ENCODE measurements at places on chromosomes 3 and 15. TPM values are rescaled to one million over a fixed set of nuclear protein-coding genes. Genes with fewer than 3 reads are reported as not detected.

The AADACL2 gene
- polyA plus RNA-seq, result not detected

The CXCR6 gene
- 8.5 TPM for polyA plus RNA-seq

The LRRIQ4 gene
- not detected for polyA plus RNA-seq

The EFCC1 gene
- polyA plus RNA-seq, result 0.58 TPM

The GOLGA8O gene
- 2.3 TPM for polyA plus RNA-seq

The GPR62 gene
- polyA plus RNA-seq, result not detected

The SETD2 gene
- 7.4 TPM for polyA plus RNA-seq

The C2CD4B gene
- not detected for polyA plus RNA-seq

The TGM5 gene
- polyA plus RNA-seq, result not detected

The SHC4 gene
- 0.19 TPM for polyA plus RNA-seq

- H3K27me3 ChIP-seq, result no peaks in the 10 kb centered on the region
- no peaks in the 10 kb centered on the region for H3K4me1 ChIP-seq
- H3K27ac ChIP-seq, result no peak overlapping the region
Observed at GRCh38 chr3:144822671-144823070, 851.0 kb downstream of the DIPK2A start.

DNA sequence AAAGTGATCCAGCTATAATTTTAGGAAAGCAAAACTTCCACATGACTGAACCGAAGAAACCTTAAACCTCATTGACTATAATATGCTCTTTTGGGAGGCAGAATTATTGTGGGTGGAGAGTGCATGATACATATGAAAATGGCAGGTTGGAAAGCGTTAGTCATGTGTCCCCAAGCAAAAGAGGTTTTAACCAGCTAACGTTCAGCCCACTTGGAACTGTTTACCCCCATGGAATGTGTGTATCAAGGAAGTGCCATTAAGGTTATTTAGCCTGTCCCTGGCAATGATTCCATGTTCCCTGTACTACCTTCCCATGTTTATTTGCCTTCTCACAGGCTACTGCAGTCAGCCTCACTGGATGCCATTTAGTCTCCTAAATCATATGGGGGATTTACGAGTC is 44.1 kb upstream of the LRRC58 start:
- DNase-seq, result no peak
- no peaks in the 10 kb centered on the region for H3K36me3 ChIP-seq
- H3K4me3 ChIP-seq, result no peak overlapping the region
- H3K4me1 ChIP-seq, result no peaks in the 10 kb centered on the region
- H3K27ac ChIP-seq, result no peak overlapping the region
- no peaks in the 10 kb centered on the region for H3K27me3 ChIP-seq

- peaks cover 82% of the 10 kb centered on the region for H3K4me1 ChIP-seq
- DNase-seq, result peak; percentile 69
- peak overlapping the region; percentile 98 for H3K4me3 ChIP-seq
Observed at GRCh38 chr3:20043396-20043795, 3.1 kb downstream of the KAT2B start.

DNA sequence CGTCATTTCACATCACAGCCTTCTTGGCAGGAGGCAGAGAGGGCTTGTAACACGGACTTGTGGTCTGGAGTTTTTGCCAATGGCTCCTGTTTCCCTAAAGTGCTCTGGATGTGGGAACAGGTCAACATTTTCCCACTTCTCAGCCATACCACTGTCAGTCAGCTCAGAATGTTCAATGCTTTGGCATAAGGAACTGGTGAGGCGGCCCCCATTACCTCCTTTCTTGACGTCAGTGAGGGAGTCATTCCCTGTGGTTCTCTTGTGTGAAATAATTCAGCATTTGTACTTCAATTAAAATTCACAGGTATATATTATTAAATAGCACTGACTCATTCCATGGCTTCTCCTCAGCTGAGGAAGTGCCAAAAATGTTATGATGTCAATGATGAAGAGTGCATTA is 167.1 kb downstream of the P3H2 start:
- no peak for DNase-seq
- H3K4me1 ChIP-seq, result no peaks in the 10 kb centered on the region
- no peak overlapping the region for H3K4me3 ChIP-seq
- no peak overlapping the region for H3K27ac ChIP-seq
- H3K36me3 ChIP-seq, result no peaks in the 10 kb centered on the region

- H3K27ac ChIP-seq, result no peak overlapping the region
- no peaks in the 10 kb centered on the region for H3K36me3 ChIP-seq
- H3K27me3 ChIP-seq, result no peaks in the 10 kb centered on the region
- H3K4me1 ChIP-seq, result no peaks in the 10 kb centered on the region
Observed at GRCh38 chr3:86865506-86865905, 125.4 kb downstream of the VGLL3 start.

DNA sequence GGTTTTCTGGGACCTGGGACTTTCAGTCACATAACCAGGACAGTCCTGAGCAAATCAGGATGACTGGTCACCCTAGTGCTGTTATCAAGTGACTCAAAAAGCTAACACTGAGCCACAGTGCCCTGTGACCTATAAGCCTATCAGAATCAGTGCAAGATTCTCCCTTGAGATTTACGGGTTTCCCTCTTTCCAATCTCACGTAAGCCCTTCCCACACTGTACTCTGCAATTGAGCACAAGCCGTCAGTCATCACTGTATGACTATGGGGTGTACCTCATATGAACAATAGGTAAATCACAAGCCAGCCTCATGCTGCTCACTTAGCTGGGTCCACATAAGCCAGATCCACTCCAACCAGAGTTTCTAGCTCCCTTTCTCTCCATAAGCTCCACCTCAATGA is 21.0 kb upstream of the CLDN18 start:
- H3K4me1 ChIP-seq, result no peaks in the 10 kb centered on the region
- DNase-seq, result no peak
- H3K27me3 ChIP-seq, result peaks cover 6% of the 10 kb centered on the region
- H3K27ac ChIP-seq, result no peak overlapping the region
- H3K36me3 ChIP-seq, result no peaks in the 10 kb centered on the region

DNA sequence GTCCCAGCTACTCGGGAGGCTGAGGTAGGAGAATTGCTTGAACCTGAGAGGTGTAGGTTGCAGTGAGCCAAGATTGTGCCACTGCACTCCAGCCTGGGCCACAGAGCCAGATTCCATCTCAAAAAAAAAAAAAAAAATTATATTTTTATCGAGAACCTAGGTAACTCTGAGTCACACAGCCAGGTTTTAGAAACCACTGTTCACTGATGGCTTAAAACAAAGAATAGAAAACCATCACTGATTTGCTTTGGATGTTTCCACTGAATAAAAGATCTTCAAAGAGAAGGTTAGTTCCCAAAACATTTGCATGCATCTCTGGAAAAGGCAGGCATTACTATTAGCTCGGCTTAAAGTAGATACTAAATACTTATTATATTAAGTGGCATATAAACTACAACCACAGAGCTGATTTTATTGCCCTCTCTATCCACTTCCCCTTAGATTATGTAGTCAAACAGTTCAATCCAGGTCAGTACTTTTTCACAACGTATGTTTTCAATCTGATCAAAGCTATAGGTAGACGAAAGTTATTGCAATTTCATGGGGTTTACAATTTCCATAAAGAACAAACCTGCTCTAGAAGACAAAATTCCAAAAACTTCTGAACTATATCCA is 1.4 kb downstream of the B4GALT4 start:
- H3K27me3 ChIP-seq, result peaks cover 10% of the 10 kb centered on the region
- peak overlapping the region; percentile 71 for H3K27ac ChIP-seq
- peak overlapping the region; percentile 87 for H3K4me3 ChIP-seq
- peaks cover 60% of the 10 kb centered on the region for H3K4me1 ChIP-seq
- peaks cover 14% of the 10 kb centered on the region for H3K36me3 ChIP-seq

- H3K4me3 ChIP-seq, result no peak overlapping the region
- H3K27me3 ChIP-seq, result peaks cover 1% of the 10 kb centered on the region
- DNase-seq, result no peak
- H3K36me3 ChIP-seq, result peaks cover 11% of the 10 kb centered on the region
Observed at GRCh38 chr15:50095938-50096821, 22.9 kb downstream of the ATP8B4 start.

DNA sequence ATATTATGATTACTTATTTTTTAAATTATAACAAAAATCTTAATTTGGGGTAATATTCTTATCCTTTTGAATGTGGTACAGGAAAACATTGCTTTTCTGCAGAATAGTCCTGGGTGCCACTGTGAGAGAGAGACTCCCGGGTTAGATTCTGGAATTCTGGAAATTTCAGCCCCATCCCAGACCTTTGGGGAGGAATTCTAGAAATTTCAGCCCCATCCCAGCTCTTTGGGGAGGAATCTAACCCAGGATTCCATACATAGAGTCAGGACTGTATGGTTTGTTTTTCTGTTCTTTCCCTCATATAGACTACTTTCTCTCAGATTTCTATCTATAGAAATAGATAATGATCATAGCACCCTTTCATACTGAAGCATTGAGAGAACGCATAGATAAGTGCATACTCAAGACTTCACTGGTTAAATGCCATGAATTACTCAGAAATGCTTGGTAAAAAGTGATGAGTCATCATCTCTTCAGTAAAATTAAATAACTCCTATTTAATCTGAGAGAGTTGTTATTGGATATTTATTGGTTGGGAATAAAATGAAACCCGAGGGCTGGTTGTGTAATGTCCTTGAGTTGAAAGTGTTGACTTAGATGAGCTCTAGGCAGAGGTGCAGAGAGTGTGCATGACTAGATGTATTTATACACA is 8.3 kb downstream of the EIF2AK4 start:
- DNase-seq, result no peak
- H3K36me3 ChIP-seq, result peaks cover 47% of the 10 kb centered on the region
- H3K4me3 ChIP-seq, result no peak overlapping the region
- no peaks in the 10 kb centered on the region for H3K4me1 ChIP-seq

DNA sequence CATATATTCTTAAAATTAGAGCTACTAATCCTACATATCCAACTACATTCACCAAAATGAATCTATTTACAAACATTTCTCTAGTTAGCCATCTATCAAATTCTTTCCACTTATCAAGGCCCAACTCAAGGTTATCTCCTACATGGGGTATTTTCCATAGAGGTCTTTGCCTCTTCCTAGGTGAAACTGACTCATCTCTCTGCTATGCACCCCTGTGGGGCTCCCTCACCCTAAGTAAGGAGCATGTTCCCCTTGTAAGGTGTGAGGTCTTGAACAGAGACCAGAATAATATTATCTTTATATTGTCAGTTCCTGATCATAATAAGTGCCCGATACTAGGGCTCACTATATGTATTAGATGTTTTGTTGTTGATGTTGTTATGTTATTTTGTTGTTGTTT is 74.6 kb upstream of the TSC22D2 start:
- H3K4me1 ChIP-seq, result no peaks in the 10 kb centered on the region
- peaks cover 12% of the 10 kb centered on the region for H3K27me3 ChIP-seq
- H3K27ac ChIP-seq, result no peak overlapping the region
- no peak overlapping the region for H3K4me3 ChIP-seq
- no peaks in the 10 kb centered on the region for H3K36me3 ChIP-seq
- DNase-seq, result no peak

GRCh38 chr3:13141183-13141582 is 68.0 kb upstream of the IQSEC1 start:
- H3K36me3 ChIP-seq, result no peaks in the 10 kb centered on the region
- H3K27ac ChIP-seq, result no peak overlapping the region
- no peak overlapping the region for H3K4me3 ChIP-seq
- H3K27me3 ChIP-seq, result peaks cover 6% of the 10 kb centered on the region
- DNase-seq, result no peak

DNA sequence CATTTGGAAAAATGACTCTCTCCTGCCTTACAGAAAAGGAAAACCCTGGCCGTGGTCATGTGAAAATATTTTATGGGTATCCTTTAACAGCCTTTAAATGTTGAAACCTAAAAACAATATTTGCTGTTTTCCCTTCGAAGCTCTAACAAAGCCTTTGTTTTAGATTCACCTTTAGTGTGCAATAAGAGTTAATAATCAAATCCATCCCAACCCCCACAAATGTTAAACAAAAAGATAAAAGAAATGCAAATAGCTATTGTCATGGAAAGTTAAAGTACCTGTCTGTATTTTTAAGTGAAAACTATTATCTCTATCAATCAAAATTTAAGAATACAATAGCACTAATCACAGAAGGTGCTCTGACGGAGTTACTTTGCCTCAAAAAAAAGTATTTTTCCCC is 279.3 kb downstream of the FOXP1 start:
- peak overlapping the region; percentile 91 for H3K4me3 ChIP-seq
- H3K27ac ChIP-seq, result peak overlapping the region; percentile 8
- H3K27me3 ChIP-seq, result peaks cover 1% of the 10 kb centered on the region
- DNase-seq, result no peak
- no peaks in the 10 kb centered on the region for H3K36me3 ChIP-seq

DNA sequence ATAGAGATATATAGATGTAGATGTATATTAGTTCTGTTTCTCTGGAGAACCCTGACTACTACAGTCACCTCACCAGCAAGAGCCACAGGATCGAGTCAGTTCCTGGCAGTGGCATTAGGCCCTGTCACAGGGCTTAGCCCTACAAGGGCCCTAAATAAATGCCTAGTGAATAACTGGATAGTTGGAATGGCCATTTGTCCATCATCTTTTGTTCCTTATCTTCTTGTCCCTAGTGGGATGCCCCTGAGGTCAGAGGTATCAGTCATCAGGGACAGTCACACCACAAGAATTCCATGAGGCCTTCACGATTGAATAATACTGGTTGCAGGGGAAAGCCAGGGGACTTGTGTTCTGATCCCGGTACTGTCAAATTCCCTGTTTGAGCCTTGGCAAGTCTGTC is 204.9 kb upstream of the PPP2R3A start:
- no peak overlapping the region for H3K27ac ChIP-seq
- peaks cover 3% of the 10 kb centered on the region for H3K36me3 ChIP-seq
- no peak overlapping the region for H3K4me3 ChIP-seq
- no peaks in the 10 kb centered on the region for H3K4me1 ChIP-seq
- H3K27me3 ChIP-seq, result peaks cover 3% of the 10 kb centered on the region
- DNase-seq, result no peak

GRCh38 chr3:181289306-181289705 is 299.8 kb upstream of the DNAJC19 start:
- H3K27me3 ChIP-seq, result no peaks in the 10 kb centered on the region
- no peaks in the 10 kb centered on the region for H3K36me3 ChIP-seq
- DNase-seq, result no peak
- H3K27ac ChIP-seq, result no peak overlapping the region

GRCh38 chr3:175411405-175411804 is 552.3 kb downstream of the NAALADL2 start:
- H3K4me3 ChIP-seq, result no peak overlapping the region
- no peaks in the 10 kb centered on the region for H3K36me3 ChIP-seq
- H3K27ac ChIP-seq, result no peak overlapping the region
- no peak for DNase-seq

- H3K4me1 ChIP-seq, result no peaks in the 10 kb centered on the region
- no peak overlapping the region for H3K4me3 ChIP-seq
- peaks cover 2% of the 10 kb centered on the region for H3K27me3 ChIP-seq
Observed at GRCh38 chr15:68383161-68384074, 48.5 kb downstream of the ITGA11 start.

DNA sequence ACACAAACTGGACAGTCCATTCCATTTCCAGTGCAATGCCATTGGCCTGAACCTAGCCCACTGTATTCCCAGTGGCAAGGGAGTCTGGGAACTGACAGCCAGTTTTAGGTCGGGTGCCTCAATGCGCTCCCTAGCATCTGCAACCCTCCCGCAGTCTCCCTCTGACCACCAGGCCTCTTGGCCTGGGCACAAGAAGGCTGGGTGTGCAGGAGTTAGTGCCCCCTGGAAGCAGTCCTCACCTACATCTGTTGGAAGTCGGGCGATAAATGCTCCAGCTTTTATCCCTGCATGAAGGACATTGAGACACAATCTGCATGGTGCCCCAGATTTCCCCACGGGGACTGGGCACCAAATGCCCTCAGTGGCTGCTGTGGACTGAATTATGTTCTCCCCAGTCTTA is 12.7 kb downstream of the C3orf22 start:
- H3K27me3 ChIP-seq, result peaks cover 3% of the 10 kb centered on the region
- H3K4me3 ChIP-seq, result no peak overlapping the region
- no peaks in the 10 kb centered on the region for H3K4me1 ChIP-seq
- H3K27ac ChIP-seq, result no peak overlapping the region
- no peak for DNase-seq

Data from immature natural killer cell (primary cell).